K562 (cell line): ENCODE measurements at places on chromosomes 13 and 19. TPM values are rescaled to one million over a fixed set of nuclear protein-coding genes. Genes with fewer than 3 reads are reported as not detected.

GRCh38 chr19:6238256-6238642, 41.5 kb downstream of the MLLT1 start:
- DNase-seq: peak; percentile 47

- DNase-seq: no peak
These were observed 37.3 kb downstream of the TNFSF13B start for GRCh38 chr13:108306860-108307259.

DNA sequence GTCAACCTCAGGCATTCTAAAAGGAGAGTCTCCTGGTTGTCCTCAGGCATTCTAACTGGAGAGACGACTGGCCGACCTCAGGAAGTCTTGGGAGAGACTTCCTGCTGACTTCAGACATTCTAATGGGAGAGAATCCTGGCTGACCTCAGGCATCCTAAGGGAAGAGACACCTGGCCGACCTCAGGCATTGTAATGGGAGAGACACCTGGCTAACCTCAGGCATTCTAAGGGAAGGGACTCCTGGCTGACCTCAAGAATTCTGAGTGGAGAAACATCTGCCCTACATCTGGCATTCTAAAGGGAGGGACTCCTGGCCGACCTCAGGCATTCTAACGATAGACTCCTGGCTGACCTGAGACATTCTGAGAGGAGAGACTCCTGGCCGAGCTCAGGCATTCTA, 1353.3 kb downstream of the UQCRFS1 start:
- DNase-seq: no peak

Gene CABP5
- not detected in 2 replicates for total RNA-seq

- DNase-seq: peak; percentile 8
These were observed 12.5 kb downstream of the CEACAM3 start for GRCh38 chr19:41808663-41809566.

- no peak for DNase-seq
These were observed 78.2 kb upstream of the MIR17HG start for GRCh38 chr13:91269237-91269636.

Gene TINCR
- total RNA-seq: 0.13 and 0.24 TPM in 2 replicates

DNA sequence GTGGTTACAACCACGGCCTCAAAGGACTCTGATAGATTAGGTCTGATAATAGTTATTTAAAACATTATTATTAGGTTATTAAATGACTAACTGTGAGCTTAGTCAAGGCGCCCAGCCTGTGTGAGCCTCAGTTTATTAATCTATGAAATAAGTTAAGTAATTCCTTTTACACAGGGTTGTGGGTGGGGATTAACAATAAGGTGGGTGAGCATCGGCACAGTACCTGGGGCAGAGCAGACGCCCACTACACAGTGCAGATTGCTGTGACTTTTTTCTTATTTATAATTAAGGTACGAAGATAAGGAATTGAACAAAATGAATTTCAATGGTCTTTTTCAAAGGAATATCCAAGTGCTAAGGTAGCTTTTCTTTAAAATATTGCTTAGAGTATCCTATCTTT, 132.2 kb downstream of the KATNAL1 start:
- no peak for DNase-seq

- DNase-seq: no peak
These were observed 145.7 kb downstream of the PCCA start for GRCh38 chr13:100234524-100235136.

DNA sequence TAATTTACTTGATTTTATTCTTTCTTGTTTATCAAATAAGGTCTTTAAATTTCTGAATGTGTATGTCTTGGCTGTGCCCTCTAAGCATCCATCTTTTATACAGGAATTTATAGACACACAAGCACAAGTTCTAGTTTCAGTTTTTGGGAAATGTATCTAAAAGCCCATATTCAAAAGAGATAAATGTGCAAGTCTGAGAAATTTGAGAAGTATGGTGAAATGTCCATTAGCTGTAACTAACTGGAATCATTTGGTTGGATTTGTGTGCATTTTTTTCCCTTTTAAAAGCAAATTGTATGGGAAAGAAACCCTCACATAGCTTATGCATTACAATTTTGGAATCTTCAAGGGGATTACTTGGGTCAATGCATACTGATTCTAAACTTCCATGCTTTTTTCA, 532.0 kb downstream of the KLF5 start:
- no peak for DNase-seq

- DNase-seq: no peak
These were observed 238.0 kb downstream of the PCDH9 start for GRCh38 chr13:66992183-66992582.

DNA sequence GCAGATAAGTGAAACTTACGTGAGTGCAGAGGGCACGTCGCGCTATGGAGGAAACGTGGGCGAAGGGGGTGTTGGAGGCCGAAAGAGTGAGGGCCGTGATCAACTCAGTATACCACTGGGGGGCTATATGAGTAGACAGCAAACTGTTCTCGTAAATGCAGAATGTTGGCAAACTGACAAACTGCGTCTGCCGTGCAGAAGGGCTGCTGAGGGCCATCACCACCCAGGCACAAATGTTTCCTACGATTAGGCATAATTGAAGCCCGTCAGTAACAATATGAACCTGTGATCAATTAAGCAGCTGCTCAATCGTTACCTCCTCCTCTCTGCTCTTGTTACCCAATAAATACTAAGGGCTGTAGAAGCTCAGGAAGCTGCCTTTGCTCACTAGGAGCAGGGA, 17.3 kb upstream of the MADCAM1 start:
- DNase-seq: no peak

- no peak for DNase-seq
These were observed 5.8 kb downstream of the LSR start for GRCh38 chr19:35254341-35255297.

Gene TLE2
- 13.1 and 15.2 TPM in 2 replicates for total RNA-seq

Gene CEACAM8
- not detected in 2 replicates for total RNA-seq

DNA sequence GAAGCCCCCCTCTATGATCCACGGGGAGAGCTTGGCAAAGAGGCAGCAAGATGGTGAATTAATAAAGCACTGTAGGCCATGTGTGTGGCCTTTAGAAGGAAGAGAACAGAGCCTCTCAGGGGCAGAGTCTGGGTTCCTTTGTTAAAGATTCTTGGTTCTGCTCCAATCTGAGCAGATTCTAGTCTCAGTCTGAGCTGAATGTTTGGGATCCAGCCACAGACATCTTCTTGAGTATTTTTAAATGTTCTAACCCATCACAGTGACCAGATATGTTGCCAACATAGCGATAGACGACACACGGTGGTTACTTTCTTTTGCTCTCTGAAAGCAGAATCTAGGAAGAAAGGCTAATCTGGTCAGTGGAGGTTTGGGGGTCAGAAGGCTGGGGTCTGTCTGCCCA, 147.5 kb upstream of the GPR12 start:
- DNase-seq: no peak

- no peak for DNase-seq
These were observed 7.1 kb downstream of the ATP11A start for GRCh38 chr13:112696869-112697465.

Gene INSR
- total RNA-seq: 0.69 and 0.94 TPM in 2 replicates

DNA sequence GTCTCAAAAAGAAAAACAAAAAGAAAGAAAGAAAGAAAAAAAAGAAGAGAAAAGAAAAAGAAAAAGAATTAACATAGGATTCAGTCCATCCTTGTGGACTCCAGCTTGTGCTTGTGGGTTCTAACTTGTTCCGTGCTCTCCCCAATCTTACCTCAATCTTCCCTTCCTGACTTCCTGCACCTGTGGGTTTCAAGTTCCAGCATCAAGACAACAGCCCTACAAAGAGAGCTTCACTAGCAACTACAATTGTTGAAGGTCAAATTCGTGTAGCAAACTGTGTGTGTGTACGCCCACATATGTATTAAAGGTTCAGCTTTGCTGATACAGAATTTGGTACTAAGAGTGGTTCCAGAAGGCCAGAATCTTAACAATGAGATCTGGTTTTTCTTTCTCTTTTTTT, 25.3 kb downstream of the FXYD5 start:
- DNase-seq: no peak

GRCh38 chr19:45498411-45499195, at the start of gene PPM1N:
Gene PPM1N (plus strand): TSS chr19:45498443. CDS start chr19:45498473, 30 bp downstream.
- DNase-seq: peak; percentile 28

Gene IRGC
- total RNA-seq: not detected in 2 replicates

- DNase-seq: no peak
These were observed 4.6 kb upstream of the UBL3 start for GRCh38 chr13:29855009-29855408.

Gene PSG11
- not detected in 2 replicates for total RNA-seq

- DNase-seq: no peak
These were observed 78.2 kb downstream of the SHISA2 start for GRCh38 chr13:25973576-25973975.

DNA sequence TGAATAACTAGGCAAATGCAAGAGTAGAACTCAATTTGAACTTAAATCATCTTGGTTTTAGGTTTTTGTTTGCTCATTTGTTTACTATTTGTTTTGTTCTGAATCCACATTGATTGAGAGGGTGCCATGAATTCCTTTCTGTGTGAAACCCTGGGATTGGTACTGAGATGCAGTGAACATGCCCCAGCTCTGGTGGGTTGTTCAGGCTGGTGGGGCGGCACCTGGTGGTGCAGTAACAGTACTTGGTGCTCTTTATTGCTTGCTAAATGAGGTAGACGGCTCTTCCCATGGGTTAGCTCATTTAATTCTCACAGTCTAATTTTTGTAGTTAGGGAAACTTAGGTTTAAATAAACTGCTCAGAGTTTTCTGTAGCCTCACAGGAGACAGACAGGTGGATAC, 48.4 kb downstream of the WASF3 start:
- DNase-seq: peak; percentile 9

DNA sequence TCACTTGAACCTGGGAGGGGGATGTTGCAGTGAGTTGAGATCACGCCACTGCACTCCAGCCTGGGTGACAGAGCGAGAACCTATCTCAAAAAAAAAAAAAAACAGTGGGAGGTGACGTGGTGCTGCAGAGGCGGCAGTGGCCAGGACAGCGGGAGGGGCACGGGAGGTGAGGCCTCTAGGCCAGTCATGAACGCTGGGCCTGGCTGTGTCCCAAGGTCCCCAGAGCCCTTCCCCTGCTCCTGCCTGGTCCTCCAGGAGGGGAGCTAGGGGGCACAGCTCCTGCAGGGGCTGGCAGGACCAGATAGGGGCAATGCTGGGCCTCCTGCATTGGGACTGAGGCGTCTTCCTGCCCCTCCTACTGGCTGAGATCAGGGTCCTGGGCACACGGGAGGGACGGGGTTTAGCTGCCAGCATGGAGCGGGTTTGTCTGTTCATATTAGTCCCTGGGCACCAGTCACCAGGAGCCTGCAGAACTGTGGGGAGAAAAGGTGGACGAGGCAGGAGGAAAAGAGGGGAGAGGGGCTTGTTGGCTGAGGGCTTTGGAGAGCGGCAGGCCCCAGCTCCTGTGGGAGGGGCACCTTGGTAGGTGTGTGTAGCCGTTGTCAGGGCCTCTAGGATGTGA, 4.5 kb downstream of the MAP2K7 start:
- peak; percentile 50 for DNase-seq

DNA sequence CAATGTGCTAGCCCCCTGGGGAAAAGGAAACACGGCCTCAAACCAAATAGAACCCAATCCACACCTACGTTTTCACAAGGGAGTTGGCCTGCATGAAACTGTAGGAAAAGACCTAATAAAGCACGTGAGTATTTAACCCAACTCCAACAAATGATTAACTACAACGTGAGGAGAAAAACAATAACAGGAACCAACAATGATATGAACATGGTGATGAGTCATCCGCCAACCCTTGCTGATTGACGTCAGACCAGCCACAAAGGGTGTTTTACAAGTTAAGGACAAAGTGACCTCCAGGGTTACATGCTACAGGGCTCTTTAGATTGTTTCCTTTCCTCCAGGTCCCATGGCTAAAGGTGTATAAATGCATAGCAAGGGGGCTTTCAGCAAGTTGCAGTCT, 460.5 kb downstream of the COG6 start:
- peak; percentile 41 for DNase-seq

DNA sequence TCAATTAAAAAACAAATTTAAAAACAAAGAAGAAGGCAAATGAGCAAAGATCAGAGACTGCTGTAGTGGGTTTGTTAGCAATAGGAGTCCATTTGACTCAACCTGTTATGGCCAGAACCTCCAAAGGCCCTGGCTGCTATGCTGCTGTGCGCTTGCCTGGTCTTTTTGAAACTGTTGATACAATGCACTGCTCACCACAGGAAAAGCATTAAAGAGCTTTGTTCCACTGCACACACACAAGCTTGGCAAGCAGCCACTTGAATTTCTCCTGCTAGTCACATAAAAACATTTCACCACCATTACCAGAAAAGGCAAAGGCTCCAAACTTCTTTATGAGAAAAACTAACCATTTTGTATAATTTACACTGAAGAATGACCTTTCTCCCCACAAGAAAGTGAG, 132.2 kb downstream of the FREM2 start:
- no peak for DNase-seq

DNA sequence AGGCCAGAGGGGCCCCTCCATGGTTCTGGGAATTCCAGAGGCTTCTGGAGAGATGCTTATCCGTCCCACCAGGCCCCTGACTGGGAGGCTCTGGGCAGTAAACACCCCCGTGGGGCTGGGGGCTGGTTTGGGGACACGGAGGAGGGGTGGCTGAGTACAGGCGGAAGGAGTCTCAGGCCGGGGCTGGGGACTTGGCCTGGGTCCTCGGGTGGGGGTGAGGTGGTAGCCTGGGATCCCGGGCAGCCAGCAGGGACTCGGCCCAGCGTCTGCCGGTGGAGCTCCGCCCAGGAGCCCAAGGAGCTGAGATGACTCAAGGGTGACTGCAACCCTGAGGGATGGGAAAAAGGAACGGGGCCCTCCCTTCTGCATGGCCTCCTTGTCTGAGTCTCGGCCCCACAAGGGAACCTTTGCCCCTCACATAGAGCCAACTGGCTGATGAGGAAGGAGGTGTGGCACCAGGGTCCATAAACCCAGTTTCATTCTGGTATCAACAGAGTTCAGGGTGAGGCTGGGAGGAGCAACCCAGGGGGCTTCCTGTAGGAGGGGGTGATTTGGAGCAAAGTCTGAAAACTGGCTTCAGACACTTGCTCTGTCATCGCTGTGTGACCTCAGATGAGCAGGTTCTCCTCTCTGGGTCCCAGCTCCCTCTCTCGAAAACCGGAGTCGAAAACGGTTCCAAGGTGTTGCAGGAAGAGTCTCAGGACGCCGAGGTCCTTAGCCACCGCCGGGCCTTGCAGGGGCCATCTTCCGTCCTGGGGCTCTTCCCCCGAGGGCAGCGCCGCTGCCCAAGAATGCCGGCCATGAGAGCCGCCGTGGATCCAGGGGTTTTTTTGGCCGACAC, 809 bp downstream of the MISP start:
- peak; percentile 68 for DNase-seq

GRCh38 chr13:31418186-31418585, 218.4 kb downstream of the B3GLCT start:
- DNase-seq: no peak

GRCh38 chr13:97030705-97031452, 36.6 kb upstream of the OXGR1 start:
- peak; percentile 35 for DNase-seq
